Pancreas (tissue), 10 donors: ENCODE measurements at places on chromosomes 6 and 20. TPM values are rescaled to one million over a fixed set of nuclear protein-coding genes. Genes with fewer than 3 reads are reported as not detected.

DNA sequence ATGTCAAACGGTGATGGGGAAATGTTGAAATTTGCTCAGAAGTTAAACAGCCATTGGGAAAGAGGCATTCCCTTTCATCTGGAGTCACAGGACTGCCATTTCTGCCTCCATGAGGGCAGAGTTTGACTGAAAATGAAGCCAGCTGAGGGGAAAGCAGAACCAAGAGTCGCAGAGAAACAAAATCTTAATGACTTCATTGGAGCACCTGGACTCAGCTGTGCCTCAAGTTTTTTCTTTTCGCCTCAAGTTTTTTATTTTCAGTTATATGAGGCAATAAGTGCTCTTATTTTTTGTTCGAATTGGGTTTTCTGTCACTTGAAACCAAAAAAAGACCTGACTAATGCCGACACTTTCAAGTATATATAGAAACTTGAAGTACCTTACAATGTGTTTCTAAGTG lies 161.3 kb downstream of the PKHD1 start:
- no peak overlapping the region for H3K4me3 ChIP-seq
- peaks cover 4% of the 10 kb centered on the region for H3K36me3 ChIP-seq
- no peaks in the 10 kb centered on the region for H3K4me1 ChIP-seq
- no peak for DNase-seq

DNA sequence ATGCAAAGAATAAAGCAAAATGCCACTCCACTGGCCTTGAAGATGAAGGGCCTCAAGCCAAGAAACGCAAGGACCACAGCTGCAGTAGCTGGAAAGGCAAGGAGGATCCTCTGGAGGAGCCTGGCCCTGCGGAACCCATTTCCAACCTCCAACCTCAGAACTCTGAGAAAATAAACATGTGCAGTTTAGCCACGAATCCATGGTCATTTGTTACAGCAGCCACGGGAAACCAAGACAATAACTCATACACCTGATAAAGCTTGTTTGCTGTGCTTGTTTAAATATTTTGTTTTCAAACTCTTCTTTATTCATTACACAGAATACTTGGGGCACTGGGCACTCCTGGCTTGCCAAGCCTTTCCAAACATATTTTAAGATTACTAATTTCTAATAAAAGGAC lies 10.4 kb downstream of the SERPINB6 start:
- no peaks in the 10 kb centered on the region for H3K36me3 ChIP-seq
- H3K4me3 ChIP-seq, result no peak overlapping the region
- peak; percentile 57 for DNase-seq
- peaks cover 32% of the 10 kb centered on the region for H3K4me1 ChIP-seq
- no peaks in the 10 kb centered on the region for H3K27me3 ChIP-seq

GRCh38 chr6:12622566-12622965 lies 94.0 kb upstream of the PHACTR1 start:
- no peak for DNase-seq
- H3K4me1 ChIP-seq, result no peaks in the 10 kb centered on the region
- H3K36me3 ChIP-seq, result no peaks in the 10 kb centered on the region
- H3K27ac ChIP-seq, result no peak overlapping the region

DNA sequence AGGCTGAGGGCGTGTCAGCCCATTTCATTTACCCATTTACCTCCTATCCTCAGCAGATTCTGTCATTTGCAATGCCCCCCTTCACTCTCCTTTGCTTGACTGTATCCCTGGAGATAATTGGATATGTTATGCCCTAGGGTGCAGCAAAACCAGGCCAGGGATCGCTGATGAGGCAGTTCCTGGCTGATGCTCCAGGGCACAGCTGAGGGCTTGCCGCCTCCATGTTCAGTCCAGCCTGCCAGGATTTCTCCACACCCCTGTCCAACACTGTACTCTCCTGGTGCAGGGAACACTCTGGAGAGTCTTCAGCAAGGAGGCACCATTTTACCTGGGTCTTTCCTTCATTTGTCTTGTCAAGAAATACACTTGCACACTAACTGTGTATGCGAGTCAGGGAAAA lies 532.1 kb upstream of the CHD6 start:
- H3K36me3 ChIP-seq, result no peaks in the 10 kb centered on the region
- no peak overlapping the region for H3K27ac ChIP-seq
- no peaks in the 10 kb centered on the region for H3K4me1 ChIP-seq
- H3K4me3 ChIP-seq, result no peak overlapping the region

GRCh38 chr6:85405175-85405852 lies 44.6 kb upstream of the NT5E start:
- no peak overlapping the region for H3K4me3 ChIP-seq
- H3K27ac ChIP-seq, result peak overlapping the region; percentile 73
- H3K4me1 ChIP-seq, result peaks cover 30% of the 10 kb centered on the region

FGD2 gene
- 1.7 TPM for polyA plus RNA-seq

DNA sequence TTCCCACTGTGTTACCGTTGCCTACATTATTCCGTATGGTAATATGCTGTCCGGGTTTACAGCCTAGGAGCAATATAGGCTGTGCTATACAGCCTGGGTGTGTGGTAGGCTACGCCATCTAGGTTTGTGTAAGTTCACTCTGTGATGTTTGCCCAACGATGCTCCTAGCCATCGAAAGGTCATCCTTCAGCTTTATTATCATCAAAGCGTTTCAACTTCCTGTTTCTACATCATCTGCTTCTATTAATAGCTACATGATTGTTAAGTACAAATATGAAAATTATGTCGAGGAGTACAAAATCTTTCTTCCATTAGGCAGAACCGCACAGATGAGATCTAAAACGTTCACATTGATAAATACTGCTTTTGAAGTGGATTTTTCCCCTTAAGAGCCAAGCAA lies 69.9 kb downstream of the PPP1R14C start:
- H3K4me3 ChIP-seq, result no peak overlapping the region
- DNase-seq, result no peak
- H3K27me3 ChIP-seq, result no peaks in the 10 kb centered on the region

DNA sequence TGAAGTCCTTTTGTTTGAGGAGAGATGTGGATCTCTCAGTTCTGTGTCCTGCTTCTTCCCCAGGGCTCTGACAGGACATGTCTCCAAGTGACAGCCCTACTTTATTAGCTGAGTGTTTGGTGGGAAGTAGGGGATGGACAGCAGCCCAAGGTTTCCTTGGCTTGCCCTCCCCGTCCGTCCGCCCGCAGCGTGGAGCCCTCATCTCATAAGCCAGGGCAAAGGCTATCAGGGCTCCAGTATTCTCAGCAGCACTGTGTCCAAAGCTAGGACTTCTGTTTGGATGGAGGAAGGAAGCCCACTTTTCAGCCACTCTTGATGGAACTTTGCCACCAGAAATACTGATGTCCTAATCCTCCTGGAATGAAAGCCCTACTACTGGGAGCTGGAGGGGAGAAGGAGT lies 13.6 kb downstream of the CDC5L start:
- H3K36me3 ChIP-seq, result no peaks in the 10 kb centered on the region
- no peak overlapping the region for H3K4me3 ChIP-seq
- no peaks in the 10 kb centered on the region for H3K27me3 ChIP-seq
- H3K4me1 ChIP-seq, result peaks cover 9% of the 10 kb centered on the region

- H3K27ac ChIP-seq, result no peak overlapping the region
- no peaks in the 10 kb centered on the region for H3K4me1 ChIP-seq
- DNase-seq, result no peak
- H3K27me3 ChIP-seq, result no peaks in the 10 kb centered on the region
- no peaks in the 10 kb centered on the region for H3K36me3 ChIP-seq
Measured at GRCh38 chr6:148868314-148868713, 121.5 kb downstream of the UST start.

PCK1 gene
- 2.3 TPM for polyA plus RNA-seq

DNA sequence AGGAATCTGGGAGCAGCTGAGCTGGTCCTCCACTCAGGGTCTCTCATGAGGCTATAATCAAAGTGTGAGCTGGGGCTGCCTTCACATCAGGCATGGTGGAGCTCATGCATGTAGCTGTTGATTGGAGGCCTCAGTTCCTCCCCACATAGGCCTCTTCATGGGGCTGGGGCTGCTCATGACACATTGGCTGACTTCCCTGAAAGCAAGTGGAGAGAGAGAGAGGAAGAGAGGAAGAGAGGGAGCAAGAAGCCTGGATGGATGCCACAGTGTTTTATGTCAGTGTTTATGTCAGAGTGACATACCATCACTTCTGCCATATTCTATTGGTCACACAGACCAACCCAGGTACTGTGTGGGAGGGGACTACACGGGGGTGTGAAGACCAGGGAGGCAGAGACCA lies 43.8 kb downstream of the EYA2 start:
- H3K4me3 ChIP-seq, result no peak overlapping the region
- no peak for DNase-seq
- no peak overlapping the region for H3K27ac ChIP-seq
- H3K4me1 ChIP-seq, result no peaks in the 10 kb centered on the region
- H3K27me3 ChIP-seq, result no peaks in the 10 kb centered on the region

- no peak for DNase-seq
- H3K27ac ChIP-seq, result no peak overlapping the region
- no peaks in the 10 kb centered on the region for H3K36me3 ChIP-seq
- H3K4me3 ChIP-seq, result no peak overlapping the region
- no peaks in the 10 kb centered on the region for H3K27me3 ChIP-seq
Measured at GRCh38 chr6:111723412-111723970, 117.8 kb upstream of the TRAF3IP2 start.

DNA sequence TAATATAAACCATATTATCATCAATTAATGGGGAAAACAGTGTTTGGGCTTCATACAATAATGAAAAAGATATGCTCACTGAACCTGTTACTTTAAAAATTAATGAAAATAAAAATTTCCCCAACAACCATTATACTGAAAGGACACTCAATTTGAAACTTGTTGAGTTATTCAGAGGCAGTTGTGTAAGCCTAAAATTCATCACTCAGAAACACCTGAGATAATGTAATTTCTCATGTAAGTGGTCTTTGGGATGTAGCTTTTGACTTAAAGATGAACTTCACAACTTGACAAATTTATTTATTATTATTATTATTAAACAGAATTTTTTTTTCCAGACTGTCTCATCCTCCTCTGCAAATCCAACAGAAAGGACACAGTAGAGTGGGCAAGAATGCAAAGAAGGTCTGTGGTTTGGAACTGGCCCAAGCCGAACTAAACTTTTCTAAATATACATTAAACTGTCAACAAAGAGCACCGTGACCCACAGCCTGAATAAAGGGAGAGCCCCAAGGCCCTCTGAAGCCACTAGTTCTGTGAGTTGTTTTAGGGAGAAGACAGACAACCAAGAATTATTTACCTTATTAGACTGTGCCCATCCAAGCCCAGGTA lies 32.2 kb upstream of the HEY2 start:
- H3K4me3 ChIP-seq, result no peak overlapping the region
- H3K27me3 ChIP-seq, result no peaks in the 10 kb centered on the region
- no peaks in the 10 kb centered on the region for H3K4me1 ChIP-seq
- no peaks in the 10 kb centered on the region for H3K36me3 ChIP-seq
- H3K27ac ChIP-seq, result no peak overlapping the region

DNA sequence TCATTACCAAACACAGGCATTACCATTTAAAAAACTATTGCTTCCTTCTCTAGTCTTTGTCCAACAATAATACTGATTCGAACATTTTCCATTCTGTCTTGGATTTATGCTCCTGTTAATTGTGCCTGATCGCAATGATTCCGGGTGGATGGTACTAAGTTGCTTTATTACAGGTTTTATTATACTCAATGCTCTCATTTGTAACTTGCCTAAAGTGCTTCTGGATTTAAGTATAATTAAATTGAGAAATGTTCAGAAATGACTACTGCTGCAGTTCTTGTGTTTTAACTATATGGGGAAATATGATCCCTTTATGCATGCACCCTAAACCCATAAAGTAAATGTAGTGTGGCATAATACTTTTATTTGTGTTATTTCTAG lies 7.2 kb downstream of the TFAP2A start:
- peaks cover 47% of the 10 kb centered on the region for H3K27me3 ChIP-seq
- H3K27ac ChIP-seq, result no peak overlapping the region
- DNase-seq, result no peak
- H3K4me3 ChIP-seq, result no peak overlapping the region
- no peaks in the 10 kb centered on the region for H3K36me3 ChIP-seq

SYNE1 gene
- 24.4 TPM for polyA plus RNA-seq

GRCh38 chr20:56503916-56504315 lies 20.6 kb upstream of the FAM209A start:
- no peak overlapping the region for H3K27ac ChIP-seq
- no peak for DNase-seq
- H3K27me3 ChIP-seq, result no peaks in the 10 kb centered on the region
- H3K4me1 ChIP-seq, result no peaks in the 10 kb centered on the region
- H3K36me3 ChIP-seq, result no peaks in the 10 kb centered on the region

GRCh38 chr20:21515300-21516179 lies 1.7 kb upstream of the NKX2-2 start:
- H3K36me3 ChIP-seq, result no peaks in the 10 kb centered on the region
- peaks cover 13% of the 10 kb centered on the region for H3K27me3 ChIP-seq
- H3K27ac ChIP-seq, result no peak overlapping the region
- DNase-seq, result no peak
- no peaks in the 10 kb centered on the region for H3K4me1 ChIP-seq

DNA sequence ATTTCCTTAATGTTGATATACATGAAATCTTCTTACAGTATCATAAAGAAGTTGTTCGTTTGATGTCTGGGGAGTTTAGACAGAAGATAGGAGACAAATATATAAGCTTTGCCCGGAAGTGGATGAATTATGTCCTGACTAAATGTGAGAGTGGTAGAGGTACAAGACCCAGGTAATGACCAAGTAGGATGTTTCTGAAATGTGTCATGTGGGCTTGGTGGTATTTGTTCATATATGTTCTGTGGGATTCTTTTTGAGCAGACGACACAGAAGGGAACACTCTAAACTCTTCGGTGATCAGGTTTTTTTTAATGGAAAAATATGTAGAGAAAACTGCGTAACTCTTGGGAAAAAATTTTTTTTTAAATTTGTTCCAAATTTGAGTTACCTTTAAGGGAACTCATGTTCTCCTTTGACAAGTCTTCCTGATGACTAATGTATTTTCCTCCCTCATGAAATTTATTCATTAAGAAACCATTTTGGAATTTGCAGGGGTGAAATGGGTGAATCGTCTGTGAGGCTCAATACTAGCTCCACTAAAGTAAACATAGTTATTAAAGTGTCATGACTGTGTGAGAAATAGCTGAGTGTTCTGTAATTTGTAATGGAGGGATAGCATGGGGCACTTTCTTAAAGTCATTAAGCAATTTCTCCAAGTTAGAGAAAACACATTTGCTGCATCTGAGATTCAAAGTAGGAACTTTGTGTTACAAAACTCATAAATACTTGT lies 100.6 kb downstream of the MAP3K4 start:
- H3K4me3 ChIP-seq, result no peak overlapping the region
- H3K27me3 ChIP-seq, result no peaks in the 10 kb centered on the region
- H3K4me1 ChIP-seq, result no peaks in the 10 kb centered on the region
- no peak overlapping the region for H3K27ac ChIP-seq

KCNK17 gene
- 44.0 TPM for polyA plus RNA-seq

GRCh38 chr6:80522576-80522975 lies 416.1 kb downstream of the BCKDHB start:
- DNase-seq, result no peak
- H3K27me3 ChIP-seq, result no peaks in the 10 kb centered on the region
- H3K4me3 ChIP-seq, result no peak overlapping the region
- H3K27ac ChIP-seq, result no peak overlapping the region
- H3K36me3 ChIP-seq, result no peaks in the 10 kb centered on the region

- H3K4me1 ChIP-seq, result no peaks in the 10 kb centered on the region
- H3K27me3 ChIP-seq, result no peaks in the 10 kb centered on the region
- H3K4me3 ChIP-seq, result no peak overlapping the region
- H3K36me3 ChIP-seq, result no peaks in the 10 kb centered on the region
- H3K27ac ChIP-seq, result no peak overlapping the region
Measured at GRCh38 chr20:57474816-57475215, 50.1 kb downstream of the CTCFL start.

ATG5 gene
- polyA plus RNA-seq, result 8.2 TPM

GRCh38 chr20:43119720-43120119 lies 70.0 kb downstream of the PTPRT start:
- H3K27ac ChIP-seq, result no peak overlapping the region
- no peak overlapping the region for H3K4me3 ChIP-seq
- no peaks in the 10 kb centered on the region for H3K27me3 ChIP-seq
- no peaks in the 10 kb centered on the region for H3K4me1 ChIP-seq
- DNase-seq, result no peak

GRCh38 chr6:149263321-149263720 lies 54.2 kb upstream of the TAB2 start:
- DNase-seq, result no peak
- no peaks in the 10 kb centered on the region for H3K4me1 ChIP-seq
- H3K4me3 ChIP-seq, result no peak overlapping the region
- no peaks in the 10 kb centered on the region for H3K27me3 ChIP-seq
